Hematopoietic multipotent progenitor cell (in vitro differentiated cells): ENCODE measurements at places on chromosomes 1 and 21. TPM values are rescaled to one million over a fixed set of nuclear protein-coding genes. Genes with fewer than 3 reads are reported as not detected.

DNA sequence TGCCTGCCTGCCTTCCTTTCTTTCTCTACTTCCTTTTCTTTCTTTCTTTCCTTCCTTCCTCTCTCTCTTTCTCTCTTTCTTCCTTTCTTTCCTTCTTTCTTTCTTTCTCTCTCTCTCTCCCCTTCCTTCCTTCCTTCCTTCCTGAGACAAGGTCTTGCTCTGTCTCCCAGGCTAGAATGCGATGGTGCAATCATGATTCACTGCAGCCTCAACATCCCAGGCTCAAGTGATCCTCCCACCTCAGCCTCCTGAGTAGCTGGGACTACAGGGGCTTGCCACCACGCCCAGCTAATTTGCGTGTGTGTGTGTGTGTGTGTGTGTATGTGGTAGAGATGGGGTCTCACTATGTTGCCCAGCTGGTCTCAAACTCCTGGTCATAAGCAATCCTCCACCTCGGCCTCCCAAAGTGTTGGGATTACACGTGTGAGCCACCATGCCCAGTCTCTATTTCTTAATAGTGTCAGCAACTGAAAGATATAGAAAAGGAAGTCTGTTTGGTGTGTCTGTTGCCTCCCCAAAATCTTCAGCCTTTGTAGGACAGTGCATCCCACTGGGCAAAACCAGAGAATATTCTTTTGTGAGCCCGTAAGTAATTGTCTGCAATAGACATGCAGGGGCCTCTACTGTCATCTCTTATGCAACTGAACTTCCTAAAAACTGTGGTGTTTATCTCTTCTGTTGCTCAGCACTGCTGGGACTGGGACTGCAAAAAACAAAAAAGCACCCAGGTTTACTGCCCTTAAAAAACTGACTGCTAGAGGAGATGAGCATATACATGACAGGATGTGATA lies 20.9 kb upstream of the RAB4A start:
- DNase-seq = no peak

DNA sequence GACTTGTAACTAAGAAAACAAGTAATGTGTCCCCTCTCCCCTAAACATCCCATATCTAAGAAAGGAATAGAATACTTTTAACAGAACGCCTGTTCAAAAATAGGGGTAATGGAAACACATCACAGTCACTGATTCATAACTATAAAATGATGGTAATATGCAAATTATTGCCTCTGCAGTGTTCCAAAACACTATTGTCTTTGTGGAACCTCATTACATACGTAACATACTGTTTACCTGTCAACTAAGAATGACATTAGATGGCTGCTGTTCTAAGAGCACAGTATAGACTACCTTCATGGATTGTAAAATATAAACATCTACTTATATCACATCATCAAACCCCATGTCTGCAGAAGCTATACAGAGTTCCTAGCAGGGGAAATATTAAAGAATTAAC lies 3.4 kb upstream of the BCL2L15 start:
- DNase-seq = no peak

GRCh38 chr1:208985231-208985630 lies 598.3 kb upstream of the CAMK1G start:
- DNase-seq = no peak

Gene OLFML3
- 3.2 TPM for total RNA-seq

Gene TRIM46
- total RNA-seq = 32.6 TPM

Gene ALX3
- not detected for total RNA-seq
